ENCODE measurements at places on chromosomes 5 and 9. TPM values are rescaled to one million over a fixed set of nuclear protein-coding genes. Genes with fewer than 3 reads are reported as not detected.

The LAMC3 gene
- total RNA-seq: 2.0 TPM

The RACK1 gene
- 3,202 TPM for total RNA-seq

The SPAAR gene
- not detected for total RNA-seq

The GABRP gene
- not detected for total RNA-seq

The NR5A1 gene
- total RNA-seq: not detected

The IL33 gene
- 0.33 TPM for total RNA-seq

The ZFP2 gene
- total RNA-seq: not detected

The DNAH5 gene
- total RNA-seq: 2.3 TPM

The SPINK4 gene
- not detected for total RNA-seq

The TMEM174 gene
- total RNA-seq: not detected

The SPACA9 gene
- 4.3 TPM for total RNA-seq

The PPP3R2 gene
- total RNA-seq: not detected

The MUSK gene
- not detected for total RNA-seq

Measured in A549 treated with ZK216348 at 1 μM for 4 hours (cell line).